ENCODE measurements at places on chromosomes 12 and 14. TPM values are rescaled to one million over a fixed set of nuclear protein-coding genes. Genes with fewer than 3 reads are reported as not detected.

Gene GDF3
- not detected for total RNA-seq

Gene TMEM229B
- 12.6 TPM for total RNA-seq

Gene RAP1B
- 182 TPM for total RNA-seq

Gene CCDC177
- total RNA-seq, result not detected

Gene CLSTN3
- 23.5 TPM for total RNA-seq

Gene SOAT2
- not detected for total RNA-seq

Gene AKAP6
- total RNA-seq, result 5.4 TPM

Gene LRP6
- 57.2 TPM for total RNA-seq

Gene STON2
- 20.7 TPM for total RNA-seq

Gene A2ML1
- total RNA-seq, result not detected

Gene CCDC196
- total RNA-seq, result not detected

Gene LGR5
- total RNA-seq, result 4.4 TPM

Gene POTEM
- total RNA-seq, result not detected

Gene TAS2R30
- total RNA-seq, result 3.5 TPM

Gene DIO3
- total RNA-seq, result 2.5 TPM

Gene GLT8D2
- 4.4 TPM for total RNA-seq

Gene GPR132
- total RNA-seq, result 4.0 TPM

Gene PRORP
- total RNA-seq, result 18.6 TPM

Gene WNT5B
- total RNA-seq, result 10.8 TPM

Gene DDHD1
- 8.2 TPM for total RNA-seq

Gene TAS2R43
- 1.3 TPM for total RNA-seq

Gene CDK17
- total RNA-seq, result 24.0 TPM

Gene RNF212B
- not detected for total RNA-seq

Gene AMIGO2
- total RNA-seq, result 39.3 TPM

Gene MTERF2
- 12.0 TPM for total RNA-seq

Gene CELA1
- not detected for total RNA-seq

Data from mucosa of descending colon (tissue), 3 donors.